Astrocyte (in vitro differentiated cells and primary cell): ENCODE measurements at places on chromosomes 5 and 9. TPM values are rescaled to one million over a fixed set of nuclear protein-coding genes. Genes with fewer than 3 reads are reported as not detected.

- no peaks in the 10 kb centered on the region for H3K27me3 ChIP-seq
- H3K4me1 ChIP-seq: no peaks in the 10 kb centered on the region
- no peak overlapping the region for H3K4me3 ChIP-seq
- H3K36me3 ChIP-seq: no peaks in the 10 kb centered on the region
Observed at GRCh38 chr5:116834796-116835515, 260.3 kb upstream of the SEMA6A start.

- H3K27ac ChIP-seq: peak overlapping the region; percentile 3
- no peaks in the 10 kb centered on the region for H3K36me3 ChIP-seq
- H3K4me3 ChIP-seq: no peak overlapping the region
- H3K27me3 ChIP-seq: no peaks in the 10 kb centered on the region
Observed at GRCh38 chr9:73441890-73442818, 290.5 kb downstream of the ANXA1 start.

DNA sequence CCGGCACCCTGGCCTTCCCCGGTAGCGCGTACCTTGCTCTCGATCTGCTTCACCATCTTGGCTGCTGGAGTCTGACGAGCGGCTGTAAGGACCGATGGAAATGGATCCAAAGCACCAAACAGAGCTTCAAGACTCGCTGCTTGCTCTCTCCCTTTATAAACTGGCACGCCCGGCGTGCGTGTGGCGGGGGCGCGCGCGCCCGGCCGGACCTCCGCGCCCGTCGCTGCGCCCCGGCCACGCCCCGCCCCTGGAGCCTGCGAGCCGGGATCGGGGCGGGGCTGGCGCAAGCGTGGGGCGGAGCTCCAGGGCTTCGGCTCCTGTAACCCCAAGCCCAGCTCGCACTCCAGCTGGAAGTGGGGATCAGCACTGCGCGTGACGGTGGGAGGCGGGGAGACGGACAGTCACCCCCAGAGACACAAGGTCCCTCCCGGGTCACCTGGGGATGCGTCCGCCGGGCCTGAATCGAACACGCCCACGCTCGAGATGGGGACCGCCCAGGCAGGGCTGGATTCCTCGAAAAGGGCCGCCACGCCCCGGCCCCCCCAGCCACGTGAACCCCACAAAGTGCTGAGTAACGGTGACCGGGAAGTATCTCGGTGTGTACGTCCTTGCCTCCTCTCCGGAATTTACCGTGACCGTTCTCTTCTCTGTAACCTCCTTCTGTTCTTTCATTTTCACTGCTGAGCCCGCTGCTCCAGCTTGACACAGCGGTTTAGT lies at the start of gene TXN:
TXN (minus strand) TSS at position 128 of the 717 bp plus-strand sequence; CDS start at position 56, 72 bp downstream.
- H3K27ac ChIP-seq: peak within 1 kb of the TSS; percentile 86
- H3K4me3 ChIP-seq: peak within 1 kb of the TSS; percentile 75
- no peaks in the 10 kb centered on the region for H3K27me3 ChIP-seq
- peak; percentile 79 for DNase-seq

PCDHGA8 gene
- 1.0 and 1.2 TPM in 2 replicates for total RNA-seq
